Panc1 (cell line): ENCODE measurements at places on chromosomes 2 and 18.

DNA sequence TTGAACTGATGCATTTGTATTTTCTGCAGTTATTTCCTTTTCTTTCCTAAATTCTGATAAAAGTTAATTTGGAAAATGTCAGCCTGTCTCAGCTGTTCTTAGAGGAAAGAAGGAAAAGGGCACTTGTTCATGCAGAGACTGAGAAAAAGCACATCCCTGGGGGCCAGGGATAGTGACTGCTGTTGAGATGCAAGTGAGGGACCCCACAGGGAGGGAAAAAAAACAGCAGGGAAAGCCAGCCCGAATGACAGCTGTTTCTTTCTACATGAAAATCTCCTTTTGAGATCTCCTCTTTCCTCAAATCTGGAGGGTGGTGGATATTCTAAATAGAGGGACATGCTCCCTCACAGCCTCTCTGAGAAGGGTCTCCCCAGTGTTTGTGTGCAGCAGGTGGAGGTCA, 14.0 kb upstream of the MTA3 start:
- no peak overlapping the region for H3K27ac ChIP-seq
- H3K4me3 ChIP-seq = no peak overlapping the region
- H3K27me3 ChIP-seq = no peaks in the 10 kb centered on the region
- H3K36me3 ChIP-seq = no peaks in the 10 kb centered on the region
- H3K4me1 ChIP-seq = no peaks in the 10 kb centered on the region; the same call in 1 of the 2 replicates

DNA sequence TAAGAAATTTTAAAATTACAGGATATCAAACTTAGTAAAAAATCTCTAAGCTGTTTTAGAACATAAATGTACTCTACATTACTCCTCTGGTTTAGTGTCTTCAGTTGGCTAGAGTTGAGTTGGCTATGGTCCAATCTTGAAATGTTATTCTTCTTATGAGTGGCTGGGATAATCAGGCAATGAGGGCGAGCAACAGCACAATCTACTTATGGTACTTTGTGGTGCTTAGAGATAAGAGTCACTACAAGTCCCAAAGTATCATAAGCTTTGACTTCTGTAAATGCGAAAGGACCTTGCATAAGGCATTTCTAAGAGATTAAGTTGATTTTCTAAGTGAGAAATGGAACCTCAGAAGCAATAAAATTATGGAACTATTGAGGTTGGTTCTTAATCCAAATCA, 361.7 kb downstream of the GPD2 start:
- no peaks in the 10 kb centered on the region for H3K4me1 ChIP-seq
- H3K36me3 ChIP-seq = no peaks in the 10 kb centered on the region
- H3K27ac ChIP-seq = no peak overlapping the region
- no peak overlapping the region for H3K4me3 ChIP-seq
- no peak for DNase-seq

GRCh38 chr18:10252494-10252893, 201.9 kb upstream of the APCDD1 start:
- no peak for DNase-seq
- H3K4me1 ChIP-seq = no peaks in the 10 kb centered on the region

DNA sequence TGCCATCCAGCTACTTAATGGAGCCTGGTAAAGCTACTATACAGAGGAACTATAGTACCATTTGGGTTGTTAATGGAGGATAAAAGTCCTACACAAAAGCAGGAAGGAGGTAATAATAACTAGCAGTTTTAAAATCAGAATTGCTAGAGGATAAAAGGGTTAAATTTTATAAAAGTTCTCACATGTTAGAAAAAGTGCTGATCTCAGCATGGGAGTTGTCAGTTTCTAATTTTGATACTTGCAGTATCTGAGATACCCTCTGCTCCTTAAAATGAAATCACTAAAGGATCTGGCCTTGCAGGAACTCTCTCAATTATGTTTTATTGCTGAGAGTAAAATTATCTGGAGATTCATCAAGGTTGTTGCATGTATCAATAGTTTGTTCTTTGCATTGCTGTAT, 272.2 kb upstream of the GYPC start:
- H3K4me1 ChIP-seq = no peaks in the 10 kb centered on the region
- H3K27ac ChIP-seq = no peak overlapping the region
- no peaks in the 10 kb centered on the region for H3K36me3 ChIP-seq
- H3K27me3 ChIP-seq = no peaks in the 10 kb centered on the region

GRCh38 chr2:212914392-212914791, 237.0 kb downstream of the IKZF2 start:
- no peaks in the 10 kb centered on the region for H3K4me1 ChIP-seq
- H3K36me3 ChIP-seq = no peaks in the 10 kb centered on the region
- no peak overlapping the region for H3K27ac ChIP-seq
- H3K27me3 ChIP-seq = no peaks in the 10 kb centered on the region
- H3K4me3 ChIP-seq = no peak overlapping the region
- DNase-seq = no peak

- H3K27ac ChIP-seq = peak overlapping the region; percentile 81
- H3K4me1 ChIP-seq = peaks cover 12% of the 10 kb centered on the region
- no peak for DNase-seq
- no peaks in the 10 kb centered on the region; the same call in 1 of the 2 replicates for H3K36me3 ChIP-seq
- no peaks in the 10 kb centered on the region for H3K27me3 ChIP-seq
- peak overlapping the region; percentile 76 for H3K4me3 ChIP-seq
These were observed 600 bp downstream of the KATNAL2 start for GRCh38 chr18:46917803-46918600.

GRCh38 chr2:230930149-230930780, 5.2 kb upstream of the GPR55 start:
- no peak for DNase-seq
- no peaks in the 10 kb centered on the region for H3K27me3 ChIP-seq
- no peaks in the 10 kb centered on the region for H3K4me1 ChIP-seq
- no peak overlapping the region for H3K27ac ChIP-seq
- H3K36me3 ChIP-seq = no peaks in the 10 kb centered on the region

DNA sequence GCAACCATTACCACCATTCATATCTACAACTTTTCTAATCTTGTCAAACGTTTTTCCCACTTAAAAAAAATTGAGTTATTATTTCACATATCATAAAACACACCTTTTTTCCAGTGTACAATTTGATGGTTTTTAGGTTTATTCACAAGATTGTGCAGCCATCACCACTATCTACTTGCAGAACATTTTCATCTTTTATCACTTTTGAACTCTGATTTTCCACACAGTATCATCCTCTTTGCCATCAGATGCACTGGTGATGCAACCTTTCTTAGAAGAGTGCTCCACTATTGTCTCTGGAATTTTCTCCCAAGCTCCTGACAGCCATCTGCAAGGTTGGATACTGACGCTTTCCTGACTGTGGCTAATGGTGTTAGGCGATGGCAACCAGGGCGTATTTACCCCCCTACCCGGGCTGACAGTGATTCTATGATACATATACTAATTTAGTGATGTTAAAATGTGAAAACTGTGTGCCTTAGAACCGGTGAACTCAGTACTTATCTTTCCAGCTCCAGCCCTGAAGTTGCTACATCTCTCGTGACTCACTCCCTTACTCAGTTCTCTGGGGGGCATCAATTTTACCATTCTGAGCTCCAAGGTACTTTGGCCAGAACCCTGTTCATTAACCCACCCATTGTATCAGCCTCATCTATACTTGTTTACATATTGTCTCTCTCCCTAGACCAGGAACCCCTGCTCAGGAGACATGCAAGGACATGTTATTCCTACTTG, 105.4 kb upstream of the SPRED2 start:
- no peak overlapping the region for H3K27ac ChIP-seq
- H3K27me3 ChIP-seq = no peaks in the 10 kb centered on the region
- no peak for DNase-seq
- H3K4me3 ChIP-seq = no peak overlapping the region
- H3K4me1 ChIP-seq = no peaks in the 10 kb centered on the region

GRCh38 chr2:198187841-198188240, 383.4 kb downstream of the PLCL1 start:
- no peak overlapping the region for H3K27ac ChIP-seq
- DNase-seq = no peak

GRCh38 chr2:59589881-59590280, 963.6 kb downstream of the BCL11A start:
- no peak overlapping the region for H3K27ac ChIP-seq
- DNase-seq = no peak
- no peaks in the 10 kb centered on the region for H3K36me3 ChIP-seq
- no peaks in the 10 kb centered on the region for H3K27me3 ChIP-seq

DNA sequence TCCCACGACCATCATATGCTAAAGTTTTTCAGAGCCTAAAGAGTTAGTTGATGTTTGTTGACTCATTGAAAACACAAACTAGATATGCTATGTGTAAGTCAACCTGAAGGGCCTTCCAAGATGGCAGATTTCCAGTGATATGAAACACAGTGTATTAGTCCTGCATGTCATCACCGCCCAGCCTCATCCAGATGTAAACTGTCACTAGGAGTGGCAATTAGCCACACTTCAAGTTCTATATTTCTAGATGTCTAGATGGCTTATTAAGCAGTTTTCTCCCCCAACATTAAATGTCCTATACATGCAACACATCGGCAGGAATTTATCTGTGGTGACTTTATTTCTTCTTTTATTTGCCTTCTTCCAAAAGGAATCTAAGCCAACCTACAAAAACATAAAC, 444.1 kb upstream of the SMIM21 start:
- H3K36me3 ChIP-seq = no peaks in the 10 kb centered on the region
- H3K27me3 ChIP-seq = peaks cover 5% of the 10 kb centered on the region; the same call in 1 of the 2 replicates
- no peaks in the 10 kb centered on the region for H3K4me1 ChIP-seq
- H3K27ac ChIP-seq = no peak overlapping the region
- DNase-seq = no peak

- no peak for DNase-seq
- H3K36me3 ChIP-seq = no peaks in the 10 kb centered on the region
- no peak overlapping the region for H3K27ac ChIP-seq
These were observed 306.0 kb upstream of the EPC2 start for GRCh38 chr2:148338541-148338940.

- no peak overlapping the region for H3K4me3 ChIP-seq
- H3K27me3 ChIP-seq = no peaks in the 10 kb centered on the region
- H3K4me1 ChIP-seq = peaks cover 2% of the 10 kb centered on the region
- no peak for DNase-seq
- no peak overlapping the region for H3K27ac ChIP-seq
These were observed 8.9 kb downstream of the MAPRE2 start for GRCh38 chr18:35050028-35050546.

- no peaks in the 10 kb centered on the region for H3K27me3 ChIP-seq
- no peaks in the 10 kb centered on the region; the same call in 1 of the 2 replicates for H3K4me1 ChIP-seq
- H3K36me3 ChIP-seq = no peaks in the 10 kb centered on the region
- H3K27ac ChIP-seq = no peak overlapping the region
- no peak for DNase-seq
These were observed 13.3 kb downstream of the PRKCE start for GRCh38 chr2:45664635-45665261.

DNA sequence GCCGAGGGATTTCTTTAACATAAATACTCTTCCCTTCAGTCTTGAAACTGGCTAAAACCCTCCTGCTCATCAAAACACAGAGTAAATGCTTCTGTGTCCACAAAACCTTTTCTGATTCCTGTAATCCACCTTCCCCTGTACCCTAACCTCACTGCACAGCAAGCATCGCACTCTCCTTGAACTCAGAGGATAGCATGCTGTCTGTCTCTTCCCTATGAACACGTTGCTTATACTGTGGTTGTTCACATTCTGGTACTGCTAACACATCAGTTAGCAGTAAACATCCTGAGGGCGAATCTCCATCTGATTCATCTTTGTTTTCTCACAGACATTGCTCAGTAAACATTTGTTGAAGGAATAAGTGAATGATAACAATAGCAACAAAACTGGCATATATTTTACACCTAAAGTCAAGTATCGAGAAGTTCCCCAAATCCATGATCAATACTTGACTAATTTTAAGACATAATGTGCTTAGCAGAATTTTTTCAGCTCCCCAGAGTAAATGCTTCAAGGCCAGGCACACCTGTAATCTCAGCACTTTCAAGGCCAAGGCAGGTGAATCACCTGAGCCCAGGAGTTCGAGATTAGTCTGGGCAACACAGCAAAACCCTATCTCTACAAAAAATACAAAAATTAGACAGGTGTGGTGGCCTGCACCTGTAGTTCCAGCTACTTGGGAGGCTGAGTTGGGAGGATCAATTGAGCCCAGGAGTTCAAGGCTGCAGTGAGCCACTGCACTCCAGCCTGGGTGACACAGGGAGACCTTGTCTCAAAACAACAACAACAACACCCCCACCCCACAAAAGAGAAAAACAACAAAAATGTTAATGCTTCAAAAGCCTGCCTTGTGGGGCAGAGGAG, 45.6 kb upstream of the LPIN2 start:
- no peaks in the 10 kb centered on the region for H3K27me3 ChIP-seq
- peak overlapping the region; percentile 19; the same call in 1 of the 2 replicates for H3K27ac ChIP-seq
- H3K36me3 ChIP-seq = no peaks in the 10 kb centered on the region
- peaks cover 43% of the 10 kb centered on the region for H3K4me1 ChIP-seq
- no peak overlapping the region for H3K4me3 ChIP-seq

GRCh38 chr18:47985866-47986265, 55.4 kb upstream of the SMAD2 start:
- H3K27me3 ChIP-seq = no peaks in the 10 kb centered on the region
- no peak overlapping the region for H3K27ac ChIP-seq
- no peaks in the 10 kb centered on the region for H3K4me1 ChIP-seq

- H3K4me1 ChIP-seq = no peaks in the 10 kb centered on the region
- H3K27me3 ChIP-seq = no peaks in the 10 kb centered on the region
- no peaks in the 10 kb centered on the region for H3K36me3 ChIP-seq
- no peak for DNase-seq
These were observed 174.9 kb downstream of the SEPTIN10 start for GRCh38 chr2:109438773-109439389.

DNA sequence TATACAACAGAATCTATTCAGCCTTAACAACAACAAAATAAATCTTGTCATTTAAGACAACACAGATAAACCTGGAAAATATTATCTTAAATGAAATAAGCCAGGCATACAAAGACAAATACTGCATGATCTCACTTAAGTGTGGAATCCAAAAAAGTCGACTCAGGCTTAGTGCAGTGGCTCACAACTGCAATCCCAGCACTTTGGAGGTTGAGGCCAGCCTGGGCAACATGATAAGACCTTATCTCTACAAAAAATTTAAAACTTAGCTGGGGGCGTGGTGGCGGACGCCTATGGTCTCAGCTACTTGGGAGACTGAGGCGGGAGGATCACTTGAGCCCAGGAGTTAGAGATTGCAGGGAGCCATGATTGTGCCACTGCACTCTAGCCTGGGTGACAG, 75.2 kb upstream of the RNU4ATAC start:
- H3K4me3 ChIP-seq = no peak overlapping the region
- H3K27me3 ChIP-seq = no peaks in the 10 kb centered on the region
- H3K36me3 ChIP-seq = peaks cover 6% of the 10 kb centered on the region
- no peak for DNase-seq
- H3K27ac ChIP-seq = no peak overlapping the region
- no peaks in the 10 kb centered on the region for H3K4me1 ChIP-seq

DNA sequence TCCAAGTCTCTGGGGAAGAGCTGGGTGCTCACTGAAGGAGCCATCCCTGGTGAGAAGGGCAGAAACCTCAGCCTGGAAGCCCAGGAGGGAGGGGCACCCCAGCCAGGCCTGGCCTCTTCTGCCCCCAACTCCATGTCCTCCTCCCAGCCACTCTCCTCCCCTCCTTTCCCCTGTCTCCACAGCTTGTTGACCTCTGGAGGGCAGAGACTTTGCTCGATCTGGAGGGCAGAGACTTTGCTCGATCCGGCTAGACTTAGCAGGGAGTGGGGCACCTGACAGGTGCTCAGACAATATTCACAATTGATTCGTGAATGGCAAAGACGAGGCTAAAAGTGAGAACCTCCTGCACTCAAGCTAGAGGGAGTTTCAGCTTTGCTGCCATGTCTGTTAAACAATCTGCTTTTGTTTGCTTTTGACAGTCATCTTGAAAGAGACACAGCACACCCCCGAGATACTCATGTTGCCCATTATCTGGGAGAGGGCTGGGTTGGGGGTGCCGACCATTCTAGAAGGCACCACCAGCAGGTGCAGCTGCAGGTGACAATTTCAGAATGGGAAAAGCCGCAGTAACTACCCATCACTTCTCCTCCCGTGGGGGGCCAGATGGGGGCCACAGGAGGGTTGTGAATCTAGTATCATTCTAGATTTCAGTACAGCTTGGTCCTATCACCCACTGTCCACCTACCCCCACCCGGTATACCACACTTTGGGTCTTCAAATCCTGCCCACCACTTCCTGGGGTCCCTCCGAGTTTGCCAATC, 54.8 kb downstream of the DNMT3A start:
- no peaks in the 10 kb centered on the region for H3K27me3 ChIP-seq
- no peak overlapping the region for H3K4me3 ChIP-seq
- no peaks in the 10 kb centered on the region for H3K4me1 ChIP-seq
